ENCODE measurements at places on chromosomes 3 and 15.
A peak's percentile ranks its signal among the peaks of the same experiment; 100 is the strongest.

- DNase-seq = no peak
Measured at GRCh38 chr3:182081096-182081495, 369.4 kb downstream of the SOX2 start.

DNA sequence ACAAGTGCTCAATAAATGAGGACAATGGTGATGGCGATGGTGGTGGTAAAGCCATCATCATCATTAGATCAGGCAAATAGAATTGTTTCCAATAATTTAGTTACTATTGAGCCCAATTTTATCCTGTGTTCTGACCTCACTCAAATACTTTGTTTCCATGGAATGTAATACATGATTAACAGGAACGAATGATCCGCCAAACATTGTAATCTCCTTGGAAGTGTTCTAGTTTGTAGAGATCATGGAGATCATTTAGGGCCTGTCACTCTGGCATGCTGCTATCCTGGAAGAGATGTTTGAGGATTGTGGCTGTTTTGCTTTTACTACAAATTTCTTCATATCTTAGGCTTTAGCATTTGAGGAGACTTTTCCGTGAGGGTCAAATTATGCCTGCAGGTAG, 2.8 kb downstream of the COL6A6 start:
- DNase-seq = no peak

GRCh38 chr15:58232281-58233065, 94.3 kb downstream of the AQP9 start:
- no peak for DNase-seq

DNA sequence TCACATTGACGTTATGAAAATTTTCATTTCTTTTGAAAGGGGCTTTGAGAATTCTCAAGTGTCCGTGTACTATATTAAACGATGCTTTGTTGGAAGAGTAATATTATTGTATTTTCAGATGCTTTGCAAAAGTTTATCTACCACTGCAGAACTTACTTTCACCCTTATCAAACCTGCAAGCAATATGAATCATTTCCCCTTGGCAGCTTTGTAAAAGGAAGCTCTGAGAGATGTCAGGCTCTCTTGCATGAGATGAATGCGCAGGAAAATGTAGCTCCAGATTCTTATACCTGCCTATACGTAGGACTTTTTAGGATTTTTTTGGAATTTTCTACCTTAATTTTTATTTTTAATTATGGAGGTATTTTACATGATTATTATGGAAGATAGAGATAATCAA, 34.5 kb downstream of the GPD1L start:
- DNase-seq = peak; percentile 15

- no peak for DNase-seq
Measured at GRCh38 chr3:173351886-173352285, 45.7 kb upstream of the NLGN1 start.

- no peak for DNase-seq
Measured at GRCh38 chr15:32636410-32636809, 5.1 kb upstream of the SCG5 start.

GRCh38 chr3:31550452-31551251, 17.9 kb downstream of the STT3B start:
- peak; percentile 46 for DNase-seq

GRCh38 chr15:73287019-73287418, 81.7 kb downstream of the HCN4 start:
- DNase-seq = no peak

DNA sequence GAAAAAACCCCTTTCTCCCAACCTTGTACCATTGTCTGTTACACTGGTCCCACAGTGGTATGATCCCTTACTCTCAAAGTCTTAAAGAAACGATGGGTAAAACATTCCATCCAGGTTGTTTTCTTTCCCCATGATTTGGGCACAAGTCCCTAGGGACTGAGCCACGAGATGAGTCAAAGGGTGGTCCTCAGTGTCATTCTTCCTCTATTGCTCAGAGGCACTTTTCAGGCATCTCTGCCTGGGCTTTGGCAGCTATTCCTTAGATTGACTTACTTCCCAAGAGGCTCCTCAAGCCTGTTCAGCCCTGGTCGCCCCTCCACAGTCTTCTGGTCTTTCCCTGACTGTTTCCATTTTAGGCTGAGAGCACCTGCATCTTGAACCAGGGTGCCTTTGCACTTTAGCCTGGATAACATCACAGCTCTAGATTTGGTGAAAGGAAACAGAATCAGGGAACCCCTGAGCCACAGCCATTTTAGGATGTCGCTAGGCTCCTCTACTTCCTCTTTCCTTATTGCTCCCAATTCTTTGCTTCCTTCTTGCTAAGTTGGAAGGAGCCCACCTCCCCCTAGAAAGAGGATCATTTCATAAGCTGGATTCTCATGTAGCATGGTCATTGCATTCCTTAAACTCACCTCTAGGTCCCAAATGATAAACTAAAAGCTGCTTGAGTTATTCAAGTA, 131.0 kb upstream of the TPRG1 start:
- DNase-seq = peak; percentile 5

DNA sequence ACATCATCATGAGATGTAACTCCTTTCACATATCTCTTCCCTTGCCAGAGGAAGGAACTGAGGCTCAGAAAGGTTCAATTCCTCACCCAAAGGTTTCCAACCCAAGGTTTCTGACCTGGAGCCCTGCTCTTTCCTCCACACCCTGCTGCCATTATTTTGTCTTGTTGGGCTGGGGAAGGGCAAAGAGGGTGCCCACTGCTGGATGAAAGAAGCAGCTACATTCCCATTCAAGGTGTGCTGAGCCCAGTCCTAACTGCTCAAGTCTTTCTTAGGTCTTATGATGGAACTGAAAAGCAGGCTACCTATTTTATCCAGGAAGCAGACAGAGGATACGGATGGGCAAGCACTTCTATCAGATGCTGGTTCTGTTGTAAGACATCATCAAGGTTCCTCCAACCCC, 258.0 kb upstream of the CTDSPL start:
- DNase-seq = no peak

DNA sequence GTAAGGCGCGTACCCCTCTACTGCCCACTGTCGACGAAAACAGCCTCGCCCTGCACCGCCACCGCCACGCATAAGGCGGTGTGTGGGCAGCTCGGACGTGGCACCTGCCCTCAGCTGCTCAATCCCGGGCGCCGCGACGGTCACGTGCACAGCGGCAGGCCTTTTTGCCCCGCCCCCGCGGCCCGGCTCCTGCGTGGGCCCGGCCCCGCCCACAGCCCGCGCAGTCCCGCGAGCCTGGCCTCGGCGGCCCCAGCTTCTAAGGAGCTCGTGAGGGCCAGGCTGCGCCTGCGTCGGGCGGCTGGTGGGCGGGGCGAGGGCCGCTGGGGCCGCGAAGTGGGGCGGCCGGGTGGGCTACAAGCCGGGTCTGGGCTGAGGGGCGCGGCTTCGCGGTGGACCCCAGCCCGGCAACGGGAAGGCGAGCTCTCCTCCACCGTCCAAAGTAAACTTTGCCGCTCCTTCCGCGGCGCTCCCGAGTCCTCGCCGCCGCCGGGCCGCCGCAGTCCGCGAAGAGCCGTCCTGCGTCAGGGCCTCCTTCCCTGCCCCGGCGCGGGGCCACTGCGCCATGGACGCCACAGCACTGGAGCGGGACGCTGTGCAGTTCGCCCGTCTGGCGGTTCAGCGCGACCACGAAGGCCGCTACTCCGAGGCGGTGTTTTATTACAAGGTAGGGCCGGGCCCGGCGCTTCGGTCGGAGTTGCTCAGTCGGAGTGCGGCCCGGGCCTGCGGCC, at the start of gene CAPN7:
Gene CAPN7 (plus strand): TSS at position 313 of the 728 bp plus-strand sequence. CDS start 250 bp downstream, at position 563.
- DNase-seq = peak; percentile 89

DNA sequence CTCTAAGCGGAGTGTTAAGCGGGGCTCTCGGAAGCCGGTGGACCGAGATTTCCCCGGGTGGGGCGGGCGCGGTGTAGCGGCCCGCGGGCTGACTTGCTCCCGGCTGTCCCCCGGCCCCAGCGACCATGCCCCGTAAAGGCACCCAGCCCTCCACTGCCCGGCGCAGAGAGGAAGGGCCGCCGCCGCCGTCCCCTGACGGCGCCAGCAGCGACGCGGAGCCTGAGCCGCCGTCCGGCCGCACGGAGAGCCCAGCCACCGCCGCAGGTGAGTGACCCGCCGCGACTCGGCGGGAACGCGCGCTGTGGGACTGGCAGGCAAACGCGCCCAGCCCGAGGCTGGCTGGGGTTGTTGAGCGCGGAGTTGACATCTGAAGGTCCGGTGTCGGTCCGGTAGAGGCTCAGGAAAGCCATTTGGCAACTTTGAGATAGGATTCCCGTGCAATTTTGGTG, 1.3 kb downstream of the SMC4 start:
- no peak for DNase-seq

DNA sequence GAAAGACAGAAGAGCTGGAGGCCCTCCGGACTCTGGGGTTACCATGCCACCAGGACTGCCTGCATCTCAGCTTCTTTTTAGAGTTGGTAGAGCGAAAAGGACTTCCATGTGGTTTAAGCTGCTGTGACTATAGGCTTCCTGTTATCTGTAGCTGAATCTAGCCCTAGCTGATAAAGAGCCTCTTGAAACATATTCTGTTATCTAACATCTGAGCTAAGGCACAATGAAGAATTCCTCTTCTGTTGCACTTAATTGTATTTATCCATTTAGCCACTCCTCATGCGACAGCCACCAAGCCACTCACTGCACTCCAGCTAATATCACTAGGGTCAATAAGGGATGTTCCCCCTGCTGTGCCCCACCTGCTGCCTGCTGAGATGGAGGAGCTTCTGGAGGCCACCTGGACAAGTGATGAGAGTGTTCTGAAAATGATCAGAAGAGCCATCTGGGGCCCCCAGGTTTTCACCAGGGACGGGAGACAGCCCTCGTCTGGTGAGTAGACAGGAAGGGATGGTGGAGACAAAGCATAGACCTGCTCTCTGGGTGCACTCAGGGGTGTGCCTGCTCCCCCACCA, 94.6 kb upstream of the PLXNA1 start:
- no peak for DNase-seq

DNA sequence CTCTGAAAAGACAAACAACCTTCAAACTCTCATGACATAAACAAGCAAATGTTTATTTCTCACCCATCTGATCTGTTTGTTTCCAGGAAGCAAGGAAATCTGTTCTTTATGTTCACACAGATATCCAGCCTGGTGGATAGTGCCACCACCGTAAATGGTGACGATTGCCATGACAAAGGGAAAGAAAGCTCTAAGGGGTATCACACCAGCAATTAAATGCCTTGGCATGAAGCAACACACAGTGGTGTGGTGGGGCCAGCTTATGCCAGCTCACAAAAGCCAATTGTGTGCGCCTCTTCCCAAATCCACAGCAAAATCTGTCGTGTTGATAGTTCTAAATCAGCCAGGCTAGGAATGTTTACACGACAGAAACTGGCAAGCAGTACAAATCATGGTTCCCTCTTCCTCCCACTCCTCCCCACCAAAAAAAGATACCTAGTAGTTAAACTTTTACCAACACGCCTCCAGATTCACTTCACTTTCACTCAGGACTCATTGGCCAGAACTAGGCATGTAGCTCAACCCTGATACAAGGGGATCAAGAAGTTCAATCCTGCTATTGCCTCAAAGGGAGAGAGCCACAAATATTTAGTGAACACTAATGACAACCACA, 189.2 kb upstream of the SLCO3A1 start:
- DNase-seq = no peak

- no peak for DNase-seq
Measured at GRCh38 chr15:38650936-38651327, 86.3 kb upstream of the RASGRP1 start.

GRCh38 chr3:16512435-16513140, 911 bp downstream of the RFTN1 start:
- peak; percentile 36 for DNase-seq

GRCh38 chr3:170220871-170221270, 1.4 kb upstream of the PRKCI start:
- DNase-seq = peak; percentile 9

DNA sequence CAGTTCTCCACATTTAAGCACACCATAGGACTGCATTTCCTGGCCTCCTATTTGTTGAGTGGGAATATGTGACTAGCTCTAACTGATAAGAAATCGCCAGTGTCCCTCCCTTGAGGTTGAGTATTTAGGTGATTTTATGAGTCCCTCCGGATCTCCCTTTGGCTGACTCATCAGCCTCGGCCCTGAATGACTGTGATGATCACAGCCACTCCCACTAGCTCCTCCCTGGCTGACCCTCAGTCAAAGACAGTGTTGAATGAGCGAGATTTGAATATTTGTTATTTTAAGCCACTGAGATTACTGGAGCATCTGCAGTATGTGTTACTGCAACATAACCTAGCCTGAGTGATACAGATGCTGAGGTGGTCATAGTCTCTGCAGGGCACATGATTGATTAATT, 515.3 kb downstream of the EPHB1 start:
- DNase-seq = no peak

DNA sequence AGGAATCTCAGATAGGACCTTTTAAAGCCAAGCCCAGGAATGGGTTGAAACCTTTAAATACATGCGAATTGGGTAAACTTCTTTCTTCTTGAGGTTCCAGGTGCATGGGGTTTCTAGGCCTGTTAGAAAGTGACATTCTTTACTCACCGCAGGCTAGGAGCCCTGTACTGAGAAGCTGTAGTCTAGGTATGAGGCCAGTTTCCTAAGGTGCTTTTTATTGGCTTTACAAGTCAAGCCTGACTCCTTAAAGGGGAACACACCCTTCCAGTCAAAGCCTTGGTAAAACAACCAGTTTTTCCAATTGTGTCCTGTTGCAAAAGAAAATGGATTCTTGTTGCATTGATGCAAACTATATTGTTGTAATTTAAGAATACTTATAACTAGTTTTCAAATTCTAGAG, 76.1 kb upstream of the ATP11B start:
- DNase-seq = no peak

GRCh38 chr15:52336529-52336928, 40.9 kb upstream of the MYO5C start:
- no peak for DNase-seq

- DNase-seq = peak; percentile 47
Measured at GRCh38 chr15:94327356-94327936, 96.1 kb downstream of the MCTP2 start.

DNA sequence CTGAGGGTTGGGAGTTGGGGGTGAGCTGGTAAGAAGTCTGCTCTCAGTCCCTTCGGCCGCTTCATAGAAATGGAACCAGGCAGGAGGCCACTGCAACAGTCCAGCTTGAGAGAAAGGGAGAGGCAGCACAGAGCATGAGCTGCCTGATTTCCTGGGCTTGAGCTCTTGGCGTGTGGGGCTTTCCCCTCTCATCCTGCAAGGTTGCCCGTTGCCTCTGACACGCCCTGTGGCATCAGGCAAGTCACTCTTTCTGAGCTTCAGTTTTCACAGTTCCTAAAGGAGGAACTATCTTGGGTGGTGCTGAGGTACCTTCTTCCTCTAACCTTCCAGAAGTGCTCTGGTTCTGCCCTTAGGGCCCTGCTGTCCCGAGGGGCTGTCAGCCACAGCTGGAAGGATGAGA, 4.9 kb downstream of the MESP2 start:
- no peak for DNase-seq

GRCh38 chr3:127750226-127751031, 71.9 kb downstream of the MGLL start:
- peak; percentile 83 for DNase-seq

Data from fibroblast of the aortic adventitia (primary cell).